Stomach (tissue), 19 donors: ENCODE measurements at places on chromosomes 5 and 9.

- no peak for DNase-seq
These were observed 135.2 kb downstream of the PTTG1 start for GRCh38 chr5:160556846-160557245.

DNA sequence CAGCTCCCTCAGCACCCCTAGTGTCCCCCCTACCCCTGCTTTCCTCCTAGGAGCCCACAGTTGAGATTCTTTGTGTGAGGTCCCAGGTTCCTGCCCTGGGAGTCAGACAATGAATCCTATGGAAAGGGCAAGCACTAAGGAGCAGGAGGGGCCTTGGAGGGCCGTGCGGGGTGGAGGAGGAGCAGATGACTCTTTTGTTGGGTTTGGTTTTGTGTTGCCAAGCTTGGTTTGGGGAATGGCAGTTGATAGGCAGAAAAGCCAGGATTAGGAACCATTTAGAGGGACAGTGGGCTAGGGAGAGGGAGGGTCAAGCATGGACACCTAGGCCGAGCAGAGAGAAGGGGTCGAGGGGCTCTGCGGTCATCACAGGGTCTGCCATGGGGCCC lies 61.6 kb upstream of the SPTLC1 start:
- DNase-seq = no peak

GRCh38 chr5:6636293-6636692 lies 3.1 kb downstream of the SRD5A1 start:
- DNase-seq = peak; percentile 16

DNA sequence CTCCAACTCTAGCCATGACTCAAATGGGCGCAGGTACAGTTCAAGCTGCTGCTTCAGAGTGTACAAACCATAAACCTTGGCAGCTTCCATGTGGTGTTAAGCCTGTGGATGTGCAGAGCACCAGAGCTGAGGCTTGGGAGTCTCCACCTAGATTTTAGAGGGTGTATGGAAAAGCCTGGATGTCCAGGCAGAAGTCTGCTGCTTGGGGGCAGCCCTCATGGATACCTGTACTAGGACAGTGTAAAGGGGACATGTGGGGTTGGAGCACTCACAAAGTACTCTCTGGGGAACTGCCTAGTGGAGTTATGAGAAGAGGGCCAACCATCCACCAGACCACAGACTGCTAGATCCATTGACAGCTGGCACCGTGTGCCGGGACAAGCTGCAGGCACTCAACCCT lies 273.5 kb upstream of the ST8SIA4 start:
- no peak for DNase-seq

DNA sequence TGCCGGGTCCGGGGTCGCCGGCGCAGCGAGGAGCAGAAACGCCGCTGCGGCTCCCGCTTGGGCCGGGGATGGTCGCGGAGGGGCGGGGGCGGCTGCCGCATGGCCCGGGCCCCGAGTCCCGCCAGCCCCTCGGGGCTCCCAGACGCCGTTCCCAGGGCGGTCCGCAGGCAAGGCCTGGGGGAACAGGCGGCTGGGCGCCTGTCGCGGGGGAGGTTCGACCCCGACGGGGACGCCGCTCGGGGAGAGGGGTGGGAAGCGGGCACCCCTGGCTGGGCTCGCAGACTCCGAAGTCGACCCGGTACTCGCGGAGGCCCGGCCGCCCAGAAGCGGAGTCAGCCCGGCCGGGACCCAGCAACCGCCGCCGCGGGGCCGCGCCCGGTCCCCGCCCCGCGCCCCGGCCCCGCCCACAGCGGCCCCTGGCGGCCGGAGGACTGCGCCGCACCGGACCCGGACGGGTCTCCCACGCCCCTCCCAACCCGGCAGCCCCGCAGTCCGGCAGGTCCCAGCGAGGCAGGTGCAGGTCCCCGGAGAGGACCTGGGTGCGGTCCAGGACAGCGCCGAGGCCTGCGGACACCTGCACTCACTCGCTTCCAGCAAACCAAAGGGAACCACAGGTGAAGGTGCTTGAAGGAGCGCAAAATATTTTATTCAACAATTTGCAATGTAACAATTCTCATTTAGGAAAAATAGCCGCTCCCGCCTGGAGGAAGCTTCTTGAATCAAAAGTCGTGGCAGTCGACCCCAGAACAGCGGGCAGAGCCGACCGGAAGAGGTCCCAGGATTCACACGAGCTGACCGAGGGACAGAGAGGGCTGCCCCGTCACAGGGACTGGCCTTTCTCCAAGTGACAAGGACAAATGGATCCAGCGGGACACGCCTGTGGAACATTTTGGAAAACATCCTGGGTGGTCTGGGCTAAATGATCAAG lies at the start of gene INPP5E:
Gene INPP5E (minus strand): TSS at position 365 of the 928 bp plus-strand sequence. CDS start 426 bp downstream, outside the sequence.
- peak; percentile 82 for DNase-seq

GRCh38 chr5:119583684-119584083 lies 45.7 kb upstream of the FAM170A start:
- no peak for DNase-seq

DNA sequence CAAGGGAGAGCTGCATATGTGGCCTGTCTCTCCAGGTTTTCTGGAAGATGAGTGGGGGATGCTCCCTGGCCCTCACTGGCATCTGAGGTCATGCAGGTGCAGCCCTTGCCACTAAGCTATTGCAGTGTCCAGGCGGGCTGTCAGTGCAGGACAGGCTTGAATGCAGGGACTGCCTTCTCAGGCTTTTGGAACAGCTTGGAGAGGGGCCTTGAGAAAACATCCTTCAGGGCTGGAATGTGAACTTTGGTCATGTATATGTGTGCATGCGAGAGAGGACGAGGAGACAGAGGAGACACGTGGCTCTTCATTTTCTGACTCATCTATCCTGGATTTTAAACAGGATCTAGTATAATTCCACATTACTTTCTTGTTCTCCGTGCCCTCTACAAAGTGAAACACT lies 90.3 kb downstream of the MACROH2A1 start:
- no peak for DNase-seq

GRCh38 chr5:180599590-180599914 lies 8.3 kb upstream of the SCGB3A1 start:
- no peak for DNase-seq

GRCh38 chr5:131272724-131273123 lies 8.9 kb downstream of the CDC42SE2 start:
- DNase-seq = no peak

GRCh38 chr5:82730913-82731312 lies 346.3 kb downstream of the TMEM167A start:
- no peak for DNase-seq

- no peak for DNase-seq
These were observed 123.7 kb downstream of the VCAN start for GRCh38 chr5:83595217-83595616.

DNA sequence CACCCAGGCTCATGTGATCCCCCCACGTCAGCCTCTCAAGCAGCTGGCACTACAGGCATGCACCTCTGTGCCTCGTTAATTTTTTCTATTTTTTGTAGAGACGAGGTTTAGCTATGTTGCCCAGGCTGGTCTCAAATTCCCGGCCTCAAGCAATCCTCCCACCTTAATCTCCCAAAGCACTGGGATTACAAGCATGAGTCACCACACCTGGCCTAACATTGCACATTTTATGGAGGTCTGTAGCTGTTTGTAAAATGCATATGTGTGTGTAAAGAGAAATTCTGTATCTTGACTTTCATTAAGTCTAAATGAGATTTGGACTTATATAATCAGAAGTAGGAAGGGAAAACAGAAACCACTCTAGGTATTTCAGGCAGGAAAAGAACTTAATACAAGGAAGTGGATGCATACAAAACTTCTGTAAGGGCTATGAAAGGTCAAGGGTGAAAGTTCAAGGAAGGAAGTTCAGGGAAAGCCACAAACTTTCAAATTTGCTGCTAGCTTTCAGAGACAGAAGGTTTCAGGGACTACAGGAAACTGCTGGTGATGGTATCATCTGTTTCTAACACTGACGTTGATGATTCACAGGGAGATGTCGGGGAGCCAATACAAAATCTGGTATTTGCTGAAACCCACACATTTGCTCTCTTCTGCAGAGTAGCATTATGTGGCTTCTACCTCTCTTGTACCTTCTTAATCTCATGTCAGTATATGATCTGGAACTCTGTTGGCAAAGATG lies 209.4 kb downstream of the PIK3R1 start:
- no peak for DNase-seq

DNA sequence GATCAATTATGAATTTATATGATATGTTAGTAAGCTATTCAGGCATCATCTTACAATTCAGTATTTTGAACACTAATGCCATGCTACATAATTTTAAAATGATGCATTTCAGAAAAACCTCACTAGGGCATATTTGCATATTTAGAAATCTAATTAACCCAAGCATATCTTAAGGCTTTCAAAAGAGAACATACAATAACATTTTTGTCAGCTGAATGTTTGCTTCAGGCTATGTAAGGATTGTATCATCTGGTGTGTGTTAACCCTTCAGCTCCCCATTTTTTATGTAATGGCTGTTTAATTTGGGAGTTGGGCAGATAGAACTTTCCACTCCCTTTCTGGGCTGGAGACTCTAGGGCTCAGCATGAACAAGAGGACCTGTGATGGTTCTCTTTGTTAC lies 299.1 kb upstream of the EFNA5 start:
- no peak for DNase-seq

GRCh38 chr9:84945878-84946538 lies 276.5 kb downstream of the NTRK2 start:
- DNase-seq = no peak

DNA sequence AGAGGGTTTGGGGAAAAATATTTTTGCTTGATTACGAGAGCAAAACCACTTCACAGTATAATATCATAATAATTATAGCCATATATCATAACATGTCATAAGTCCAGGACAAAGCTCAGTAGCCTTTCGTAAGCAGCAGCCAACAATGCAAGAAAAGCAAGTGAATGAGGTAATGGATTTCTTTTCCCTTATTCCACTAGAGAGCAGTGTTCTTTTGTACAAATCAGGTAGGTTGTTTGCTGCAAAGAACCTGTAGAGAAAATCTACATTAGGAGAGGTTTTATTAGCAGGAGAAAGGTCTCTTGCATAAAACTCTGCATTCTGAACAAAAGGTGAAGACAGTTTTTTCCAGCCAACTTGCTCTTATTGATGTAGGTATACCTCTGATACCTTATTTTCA lies 1033.4 kb downstream of the TLE4 start:
- DNase-seq = peak; percentile 72

DNA sequence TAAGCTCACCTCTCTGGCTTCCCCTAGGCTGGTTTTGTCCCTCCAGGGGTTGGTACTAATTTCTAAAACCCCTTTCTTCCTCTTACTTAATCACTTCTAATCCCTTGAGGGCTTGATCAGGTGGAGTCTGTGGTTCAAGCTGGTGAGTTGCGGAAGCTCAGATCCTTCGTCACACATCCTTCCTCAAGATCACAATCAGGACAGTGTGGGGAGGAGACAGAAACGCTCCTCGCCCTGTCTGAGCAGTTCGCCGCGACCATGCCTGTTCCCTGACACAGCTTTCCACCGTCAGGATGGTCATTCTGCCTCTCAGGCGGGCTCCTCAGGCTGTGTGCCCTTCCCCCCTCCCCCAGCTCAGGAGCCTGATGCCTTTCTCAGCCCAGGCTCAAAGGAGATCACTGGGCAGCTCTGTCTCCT lies 24.3 kb downstream of the CPLX2 start:
- no peak for DNase-seq

DNA sequence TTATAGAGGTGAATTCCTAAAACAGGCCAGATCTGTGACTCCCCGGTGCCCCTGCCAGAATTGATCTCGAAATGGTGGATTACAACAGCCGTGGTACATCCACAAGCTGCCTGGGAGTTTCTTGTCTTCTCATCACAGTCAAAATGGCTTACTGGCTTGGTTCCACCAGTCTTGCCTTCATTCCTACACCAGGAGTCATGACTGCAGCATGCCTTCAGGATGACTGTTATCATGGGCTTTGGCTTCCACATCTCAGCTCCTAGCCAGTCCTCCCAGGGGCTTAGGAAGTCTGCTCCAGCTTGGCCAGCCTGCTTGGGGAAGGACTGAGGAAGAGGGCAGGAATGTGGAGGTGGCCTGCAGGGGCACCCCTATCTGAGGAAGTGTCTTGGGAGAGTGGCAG lies 132.9 kb upstream of the NR3C1 start:
- no peak for DNase-seq

DNA sequence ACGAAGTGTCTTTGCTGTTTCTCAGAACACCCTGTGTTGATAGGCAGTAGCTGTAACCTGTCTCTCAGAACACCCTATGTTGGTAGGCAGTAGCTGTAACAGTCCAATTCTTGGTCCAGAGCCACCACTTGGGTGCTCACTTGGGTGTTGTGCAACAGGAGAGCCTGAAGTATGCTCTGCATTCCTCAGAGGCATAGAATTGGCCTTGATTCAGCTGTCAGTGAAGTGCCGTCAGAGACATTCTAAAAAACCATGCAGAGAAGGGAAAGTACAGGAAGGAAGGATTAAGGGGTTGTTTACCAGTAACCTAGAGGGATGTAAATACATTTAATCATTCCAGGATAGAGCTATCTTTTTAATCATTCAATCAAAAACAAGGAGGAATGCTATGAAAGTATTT lies 231.2 kb downstream of the ARRDC3 start:
- peak; percentile 47 for DNase-seq

- DNase-seq = no peak
These were observed 98.4 kb upstream of the CPLX2 start for GRCh38 chr5:175772747-175773533.

DNA sequence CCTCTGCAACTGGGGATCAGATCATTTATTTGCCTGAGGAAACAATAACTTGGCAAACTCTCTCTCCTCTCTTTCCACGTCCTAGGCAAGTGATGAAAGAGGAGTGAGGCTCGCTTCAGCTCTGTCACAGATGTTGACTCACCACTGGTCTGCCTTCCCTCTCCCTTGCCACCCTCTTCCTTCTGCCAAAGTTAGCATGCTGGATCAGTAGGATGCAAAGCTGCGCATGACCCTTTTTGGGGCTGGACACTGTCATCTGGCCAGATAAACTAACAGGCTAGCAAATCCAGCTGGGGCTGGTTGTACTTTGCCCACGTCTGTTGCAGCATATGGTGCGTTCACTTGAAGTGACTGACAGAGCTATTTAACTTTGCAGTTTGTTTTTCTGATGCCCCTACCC lies 36.2 kb upstream of the SMARCA2 start:
- peak; percentile 32 for DNase-seq

GRCh38 chr5:30100929-30101328 lies 1092.6 kb upstream of the CDH6 start:
- no peak for DNase-seq

- no peak for DNase-seq
These were observed 57.2 kb upstream of the FBXW11 start for GRCh38 chr5:172063463-172064235.

GRCh38 chr5:8316608-8317280 lies 447.8 kb downstream of the MTRR start:
- DNase-seq = no peak

- DNase-seq = no peak
These were observed 16.2 kb downstream of the LMNB1 start for GRCh38 chr5:126793097-126793496.

DNA sequence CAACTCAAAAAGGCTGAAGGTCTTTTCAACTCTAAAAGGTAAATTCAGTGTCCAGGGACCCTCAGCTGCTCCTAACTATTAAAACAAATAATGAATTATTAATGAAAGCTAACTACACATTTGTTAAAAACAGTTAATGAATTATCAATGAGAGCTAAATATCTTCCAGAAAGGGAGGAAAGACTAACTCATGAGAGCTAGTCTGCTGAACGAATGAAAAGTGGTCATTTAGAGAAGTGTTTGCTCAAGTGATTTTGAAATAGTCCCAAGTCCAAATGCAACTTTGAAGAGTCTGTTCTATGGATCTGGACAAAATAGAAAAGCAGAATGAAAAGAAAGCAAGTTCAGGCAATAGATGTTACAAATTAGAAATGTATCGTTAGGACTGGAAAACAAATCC lies 133.9 kb upstream of the SPEF2 start:
- no peak for DNase-seq

- DNase-seq = peak; percentile 32
These were observed 95.8 kb upstream of the KLF9 start for GRCh38 chr9:70510157-70510770.
